ENCODE measurements at places on chromosomes 6 and 20.

GRCh38 chr6:84768442-84769174 lies 4.2 kb upstream of the TBX18 start:
- DNase-seq, result no peak

- no peak for DNase-seq
Measured at GRCh38 chr6:6595952-6596351, 7.4 kb downstream of the LY86 start.

GRCh38 chr6:107488174-107488874 lies 1.6 kb upstream of the SOBP start:
- DNase-seq, result no peak

GRCh38 chr6:11206576-11206975 lies 25.9 kb downstream of the NEDD9 start:
- no peak for DNase-seq

DNA sequence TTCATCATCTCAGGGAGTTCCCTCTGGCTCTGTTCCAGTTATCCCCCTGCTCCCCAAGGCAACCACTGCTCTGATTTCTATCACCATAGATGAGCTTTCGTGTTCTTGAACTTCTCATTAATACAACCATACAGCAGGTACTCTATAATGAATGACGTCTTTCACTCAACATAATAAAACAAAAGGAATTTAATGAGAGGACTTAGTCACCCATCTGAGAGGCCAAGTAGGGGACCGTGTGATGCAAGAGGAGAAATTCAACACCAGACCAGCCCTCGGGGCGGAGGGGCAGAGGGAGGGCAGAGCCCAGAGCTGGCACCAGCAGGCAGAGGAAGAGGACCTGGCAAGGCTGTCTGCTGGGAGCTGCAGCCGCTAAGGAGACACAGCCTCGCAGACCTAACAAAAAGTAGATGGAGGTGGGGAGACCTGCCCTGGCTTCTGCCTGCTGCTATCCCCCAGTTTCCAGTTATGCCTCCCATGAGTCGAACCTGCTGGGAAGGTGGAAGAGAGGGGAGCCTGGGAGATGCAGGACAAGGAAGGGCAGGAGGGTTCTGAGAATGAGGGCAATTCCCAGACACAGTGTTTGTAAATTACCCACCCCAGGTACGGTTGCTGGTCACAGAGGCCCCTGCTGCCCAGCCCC lies 13.8 kb downstream of the CCN5 start:
- peak; percentile 99 for DNase-seq

- no peak for DNase-seq
Measured at GRCh38 chr6:33732817-33733708, 13.6 kb downstream of the IP6K3 start.

Data from SW480 (cell line).